Lung (tissue), 17 donors: ENCODE measurements at places on chromosomes 4 and X. TPM values are rescaled to one million over a fixed set of nuclear protein-coding genes. Genes with fewer than 3 reads are reported as not detected.

- no peaks in the 10 kb centered on the region for H3K27me3 ChIP-seq
- H3K36me3 ChIP-seq = no peaks in the 10 kb centered on the region
- peak; percentile 35 for DNase-seq
These were observed 268.7 kb upstream of the EMCN start for GRCh38 chr4:100786481-100786880.

DNA sequence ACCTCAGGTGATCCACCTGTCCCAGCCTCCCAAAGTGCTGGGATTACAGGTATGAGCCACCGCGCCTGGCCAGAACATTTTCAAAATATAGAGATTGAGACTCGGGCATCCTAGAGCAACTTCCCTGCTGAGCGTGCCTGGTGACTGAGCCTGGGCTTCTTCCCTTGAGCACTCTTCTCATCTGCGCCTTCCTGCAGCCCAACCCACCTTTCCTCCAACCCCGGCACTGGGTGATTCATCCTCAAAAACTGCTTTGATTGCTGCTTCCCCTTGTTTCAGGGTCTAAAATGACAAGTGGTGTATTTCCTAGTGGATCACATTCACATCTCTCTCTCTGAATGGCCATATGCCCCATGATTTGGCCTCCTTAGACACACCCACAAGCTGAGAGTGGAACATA is 37.8 kb downstream of the PHKA2 start:
- no peak for DNase-seq
- peaks cover 7% of the 10 kb centered on the region for H3K36me3 ChIP-seq
- H3K27ac ChIP-seq = no peak overlapping the region
- no peaks in the 10 kb centered on the region for H3K27me3 ChIP-seq
- H3K4me1 ChIP-seq = no peaks in the 10 kb centered on the region

DNA sequence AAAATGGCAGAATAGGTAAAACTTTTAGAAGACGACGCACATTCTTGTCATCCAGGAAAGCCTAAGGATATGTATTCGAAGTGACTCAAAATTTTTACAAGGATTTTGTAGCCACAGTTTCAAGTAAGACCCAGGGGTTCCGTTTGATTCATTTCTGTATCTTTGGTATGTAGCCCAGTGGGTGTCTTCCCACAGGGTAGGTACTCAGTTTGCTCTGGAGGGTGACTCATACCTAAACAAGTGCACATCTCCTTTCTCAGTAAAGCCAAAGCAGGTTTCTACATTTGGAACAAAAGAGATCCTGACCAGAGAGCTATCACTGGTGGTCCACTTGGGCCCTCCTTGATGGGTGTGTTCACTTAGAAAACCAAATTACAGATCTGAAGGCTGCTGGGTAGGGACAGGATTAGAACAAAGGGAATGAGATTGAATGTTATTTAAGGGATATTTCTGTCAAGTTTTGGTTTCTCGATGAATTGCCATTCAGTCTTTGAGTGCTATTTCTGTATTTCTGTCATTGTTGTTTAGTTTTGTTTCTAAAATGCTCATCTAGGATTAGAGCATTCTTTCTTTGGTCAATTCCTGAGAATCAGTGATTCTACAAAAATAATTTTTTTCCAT is 56.1 kb downstream of the PLS3 start:
- no peak overlapping the region for H3K4me3 ChIP-seq
- H3K36me3 ChIP-seq = no peaks in the 10 kb centered on the region
- DNase-seq = no peak
- peaks cover 58% of the 10 kb centered on the region for H3K27me3 ChIP-seq

The MAGEE1 gene
- 2.4 TPM for total RNA-seq

DNA sequence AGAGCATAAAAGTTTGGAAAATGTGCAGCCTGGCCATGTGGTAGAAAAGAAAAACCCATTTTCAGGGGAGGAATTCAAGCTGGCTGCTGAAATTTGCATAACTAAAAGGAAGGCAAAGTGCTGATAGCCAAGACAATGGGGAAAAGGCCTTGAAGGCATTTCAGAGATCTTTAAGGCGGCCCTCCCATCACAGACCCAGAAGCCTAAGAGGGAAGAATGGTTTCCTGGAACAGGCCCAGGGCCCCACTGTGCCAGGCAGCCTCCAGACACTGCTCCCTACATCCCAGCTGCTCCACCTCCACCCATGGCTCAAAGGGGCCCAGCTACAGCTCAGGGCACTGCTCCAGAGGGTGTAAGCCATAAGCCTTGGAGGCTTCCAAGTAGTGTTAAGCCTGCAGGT is 158.0 kb upstream of the PRDX4 start:
- H3K36me3 ChIP-seq = no peaks in the 10 kb centered on the region
- H3K4me1 ChIP-seq = no peaks in the 10 kb centered on the region
- DNase-seq = no peak
- H3K27me3 ChIP-seq = peaks cover 6% of the 10 kb centered on the region

DNA sequence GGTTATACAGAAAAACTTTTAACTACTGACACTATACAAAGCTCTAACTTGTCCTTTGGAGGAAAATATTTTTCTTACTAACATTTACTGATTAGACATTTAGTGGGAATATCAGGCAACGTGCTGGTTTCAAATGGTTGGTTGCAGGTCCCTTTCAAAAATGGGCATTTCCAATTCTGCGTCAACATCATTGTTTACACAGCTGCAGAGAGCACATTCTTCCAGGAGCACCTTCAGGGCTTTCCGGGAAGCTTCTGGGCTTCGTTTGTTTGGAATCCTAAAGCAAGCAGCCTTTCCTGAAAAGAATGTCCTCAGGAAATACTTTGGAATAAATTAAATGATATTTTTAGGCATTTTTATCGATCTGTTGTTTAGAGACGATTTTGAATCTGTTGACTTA is 289.7 kb downstream of the TRIML1 start:
- peak; percentile 35 for DNase-seq
- H3K36me3 ChIP-seq = no peaks in the 10 kb centered on the region
- H3K4me3 ChIP-seq = no peak overlapping the region
- H3K27ac ChIP-seq = no peak overlapping the region

DNA sequence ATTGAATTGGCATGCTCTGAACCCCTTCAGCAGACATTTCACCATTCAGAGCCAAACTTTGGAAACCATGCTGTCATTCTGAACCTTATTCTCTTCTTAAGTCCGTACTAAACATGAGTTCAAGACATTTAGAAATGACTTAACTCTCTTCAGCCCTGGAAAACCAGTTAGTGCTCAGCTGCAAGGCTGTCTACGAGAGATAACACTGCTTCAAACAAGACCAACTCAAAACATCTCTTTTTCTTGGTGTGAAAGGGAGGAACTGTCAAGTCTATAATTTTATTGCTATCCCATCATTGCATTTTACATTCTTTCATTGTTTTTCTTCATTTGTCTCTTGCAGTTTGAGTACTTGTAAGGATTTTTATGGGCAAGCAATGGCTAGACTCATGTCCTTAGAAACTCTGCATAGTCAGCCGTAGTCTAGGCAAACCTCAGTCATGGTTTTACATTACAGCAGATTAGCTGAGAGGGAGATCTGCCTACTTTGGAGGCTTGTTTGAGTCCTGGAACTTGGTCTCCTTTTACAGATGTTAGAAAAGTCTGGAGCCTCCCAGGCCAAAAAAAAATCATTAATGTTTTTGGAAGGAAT is 120.6 kb upstream of the JADE1 start:
- no peak overlapping the region for H3K27ac ChIP-seq
- no peaks in the 10 kb centered on the region for H3K4me1 ChIP-seq
- no peaks in the 10 kb centered on the region for H3K36me3 ChIP-seq
- no peak for DNase-seq
- no peaks in the 10 kb centered on the region for H3K27me3 ChIP-seq

GRCh38 chr4:95508421-95508820 is 40.4 kb downstream of the UNC5C start:
- H3K36me3 ChIP-seq = peaks cover 3% of the 10 kb centered on the region
- H3K4me3 ChIP-seq = no peak overlapping the region
- H3K27ac ChIP-seq = no peak overlapping the region
- DNase-seq = no peak
- no peaks in the 10 kb centered on the region for H3K4me1 ChIP-seq

- H3K4me1 ChIP-seq = no peaks in the 10 kb centered on the region
- H3K36me3 ChIP-seq = no peaks in the 10 kb centered on the region
- H3K27me3 ChIP-seq = no peaks in the 10 kb centered on the region
- H3K4me3 ChIP-seq = no peak overlapping the region
These were observed 166.1 kb upstream of the WDFY3 start for GRCh38 chr4:85132570-85132969.

DNA sequence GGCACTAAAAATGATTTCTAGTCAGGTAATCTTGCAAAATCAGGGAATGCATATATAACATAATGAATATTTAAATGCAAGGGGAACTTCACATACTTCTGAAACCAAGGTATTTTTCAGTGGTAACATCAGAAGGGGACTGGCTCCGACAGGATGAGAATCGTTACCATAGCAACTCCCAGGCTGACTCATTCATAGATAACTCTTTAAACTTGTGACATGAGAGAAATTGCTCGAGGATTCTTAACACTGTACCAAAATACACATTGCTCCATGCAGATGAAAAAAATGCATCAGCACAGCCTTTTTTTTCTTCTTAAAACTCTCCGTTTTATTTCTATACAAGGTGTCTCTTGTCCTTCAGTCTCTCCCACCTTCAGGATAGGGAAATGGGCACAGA is 114.3 kb downstream of the GABRB1 start:
- no peak overlapping the region for H3K27ac ChIP-seq
- no peak for DNase-seq
- H3K36me3 ChIP-seq = no peaks in the 10 kb centered on the region
- H3K4me3 ChIP-seq = no peak overlapping the region
- H3K4me1 ChIP-seq = peaks cover 5% of the 10 kb centered on the region

The CFP gene
- 23.6 TPM for total RNA-seq

GRCh38 chrX:109847257-109848187 is 114.5 kb upstream of the ACSL4 start:
- no peaks in the 10 kb centered on the region for H3K27me3 ChIP-seq
- no peaks in the 10 kb centered on the region for H3K4me1 ChIP-seq
- H3K4me3 ChIP-seq = no peak overlapping the region

- H3K4me1 ChIP-seq = no peaks in the 10 kb centered on the region
- no peak for DNase-seq
- H3K27me3 ChIP-seq = no peaks in the 10 kb centered on the region
These were observed 56.2 kb upstream of the MAPK10 start for GRCh38 chr4:86416081-86416480.

- H3K27me3 ChIP-seq = no peaks in the 10 kb centered on the region
- H3K36me3 ChIP-seq = no peaks in the 10 kb centered on the region
- H3K4me3 ChIP-seq = no peak overlapping the region
- H3K27ac ChIP-seq = no peak overlapping the region
These were observed 2.5 kb downstream of the ATP11C start for GRCh38 chrX:139930401-139930800.

- H3K27ac ChIP-seq = no peak overlapping the region
- no peak overlapping the region for H3K4me3 ChIP-seq
- DNase-seq = no peak
- H3K36me3 ChIP-seq = no peaks in the 10 kb centered on the region
- H3K27me3 ChIP-seq = no peaks in the 10 kb centered on the region
These were observed 5.1 kb upstream of the CENPC start for GRCh38 chr4:67550451-67550850.

- no peak for DNase-seq
- no peaks in the 10 kb centered on the region for H3K4me1 ChIP-seq
- no peak overlapping the region for H3K27ac ChIP-seq
- H3K27me3 ChIP-seq = no peaks in the 10 kb centered on the region
- H3K36me3 ChIP-seq = no peaks in the 10 kb centered on the region
- no peak overlapping the region for H3K4me3 ChIP-seq
These were observed 9.7 kb downstream of the TECRL start for GRCh38 chr4:64399313-64400109.

The PPEF2 gene
- total RNA-seq = not detected

The LDOC1 gene
- total RNA-seq = 20.1 TPM
